ENCODE measurements at places on chromosomes 2 and 18.
A peak's percentile ranks its signal among the peaks of the same experiment; 100 is the strongest.

GRCh38 chr2:197713271-197713670, 8.1 kb downstream of the MARS2 start:
- no peak for DNase-seq

GRCh38 chr2:122261911-122262310, 506.5 kb downstream of the TSN start:
- DNase-seq = no peak

GRCh38 chr2:98164256-98164655, 77.3 kb downstream of the VWA3B start:
- no peak for DNase-seq

DNA sequence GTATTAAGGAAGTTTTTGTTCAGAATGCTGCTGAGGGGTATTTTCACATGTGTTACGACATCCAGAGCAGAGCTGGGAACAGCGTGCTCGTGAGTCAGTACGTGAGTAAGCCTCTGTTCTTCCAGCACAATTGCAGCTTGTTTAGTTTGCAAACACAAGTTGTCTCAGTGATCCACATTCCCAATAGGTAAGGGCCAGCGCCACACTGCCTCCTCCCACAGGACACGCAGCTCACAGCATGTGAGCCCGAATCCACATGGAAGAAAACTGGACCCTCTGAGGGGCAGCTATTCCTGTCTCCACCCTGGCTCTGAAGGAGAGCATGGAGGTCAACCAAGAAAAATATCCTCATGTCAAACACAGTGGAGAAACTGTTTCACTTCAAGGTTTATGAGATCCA, 173.9 kb upstream of the PID1 start:
- DNase-seq = peak; percentile 41

- DNase-seq = no peak
Observed at GRCh38 chr18:2908166-2908945, 61.5 kb downstream of the EMILIN2 start.

- no peak for DNase-seq
Observed at GRCh38 chr2:68784915-68785314, 50.3 kb downstream of the ARHGAP25 start.

DNA sequence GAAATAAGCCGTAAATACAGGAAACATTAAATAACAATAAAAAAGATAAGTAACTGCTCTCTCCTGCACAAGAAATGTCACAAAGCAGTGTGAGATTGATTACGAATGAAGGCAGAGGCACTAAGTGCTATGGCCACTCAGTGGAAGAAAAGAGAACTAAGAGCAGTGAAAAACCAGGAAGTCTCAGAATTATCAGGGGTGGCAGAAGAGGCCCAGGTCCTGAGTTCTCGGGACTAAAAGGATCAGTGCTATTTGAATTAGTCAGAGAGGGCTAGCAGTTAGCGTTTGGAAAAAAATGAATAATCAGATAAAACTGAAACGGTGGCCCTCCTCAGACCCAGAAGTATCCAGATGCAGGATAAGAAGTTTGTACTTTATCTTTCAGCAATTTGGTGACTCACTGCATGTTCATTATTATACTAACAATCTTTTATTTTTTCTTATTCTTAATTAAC, 367.1 kb downstream of the ZEB2 start:
- DNase-seq = no peak

DNA sequence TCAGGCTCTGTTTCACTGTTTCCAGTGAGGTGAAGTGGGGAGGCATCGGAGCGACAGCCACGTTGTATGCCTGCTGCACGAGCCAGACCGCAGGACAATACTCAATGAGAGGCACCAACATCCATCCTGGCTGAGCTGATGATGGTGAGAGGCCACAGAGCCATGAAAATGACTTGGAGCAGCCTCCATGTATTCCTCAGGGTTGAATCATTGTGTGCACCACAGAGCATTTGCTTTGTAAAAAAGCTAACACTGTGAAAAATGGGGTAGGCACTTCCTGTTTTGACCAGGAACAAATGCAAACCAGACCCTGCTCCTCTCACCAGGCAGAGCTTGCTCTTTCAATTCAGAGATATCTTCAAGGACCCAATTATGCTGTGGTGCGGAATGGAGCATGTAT, 87.2 kb downstream of the LPIN1 start:
- DNase-seq = no peak

GRCh38 chr18:31513189-31513935, 15.4 kb downstream of the DSG2 start:
- DNase-seq = no peak

GRCh38 chr2:56244911-56245530, 61.2 kb downstream of the CCDC85A start:
- DNase-seq = no peak

GRCh38 chr2:96955762-96956161, 30.6 kb downstream of the FAM178B start:
- DNase-seq = no peak

DNA sequence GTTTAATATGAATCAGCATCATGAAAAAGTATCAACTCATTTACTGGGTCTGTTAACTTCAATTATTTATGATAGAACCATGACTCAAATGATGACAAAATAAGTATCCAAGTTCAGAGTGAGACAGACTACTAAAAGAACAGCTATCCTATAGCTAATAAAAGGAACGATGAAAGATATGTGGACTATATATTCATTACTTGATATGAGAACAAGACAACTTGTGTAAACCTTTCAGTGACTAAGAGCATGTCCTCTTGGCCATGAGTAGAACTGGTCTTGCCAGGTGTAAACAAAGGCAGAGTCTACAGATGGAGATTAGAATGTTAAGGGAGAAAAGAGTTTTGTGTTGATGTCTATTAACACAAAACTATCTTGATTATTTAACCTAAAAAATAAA, 360.4 kb upstream of the ZC3H15 start:
- DNase-seq = no peak

DNA sequence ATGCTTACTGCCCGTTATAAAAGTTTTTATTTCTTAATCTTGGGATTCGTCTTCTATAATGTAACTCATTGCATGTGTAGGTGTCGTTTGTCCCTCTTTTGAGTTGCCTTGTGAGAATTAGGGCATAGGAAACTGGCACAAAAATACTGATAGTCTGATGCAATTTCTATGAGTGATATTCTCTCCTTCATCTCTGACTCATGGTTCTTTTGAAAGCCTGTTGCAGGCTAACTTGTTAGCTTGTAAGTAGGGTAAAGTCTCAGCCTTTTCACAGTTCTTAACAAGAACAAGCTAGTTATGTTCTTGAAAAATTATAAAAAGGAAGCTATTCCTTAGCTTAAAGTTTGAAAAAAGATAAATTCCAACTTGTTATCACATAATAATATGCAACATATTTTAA, 1085.4 kb upstream of the NRXN1 start:
- no peak for DNase-seq

DNA sequence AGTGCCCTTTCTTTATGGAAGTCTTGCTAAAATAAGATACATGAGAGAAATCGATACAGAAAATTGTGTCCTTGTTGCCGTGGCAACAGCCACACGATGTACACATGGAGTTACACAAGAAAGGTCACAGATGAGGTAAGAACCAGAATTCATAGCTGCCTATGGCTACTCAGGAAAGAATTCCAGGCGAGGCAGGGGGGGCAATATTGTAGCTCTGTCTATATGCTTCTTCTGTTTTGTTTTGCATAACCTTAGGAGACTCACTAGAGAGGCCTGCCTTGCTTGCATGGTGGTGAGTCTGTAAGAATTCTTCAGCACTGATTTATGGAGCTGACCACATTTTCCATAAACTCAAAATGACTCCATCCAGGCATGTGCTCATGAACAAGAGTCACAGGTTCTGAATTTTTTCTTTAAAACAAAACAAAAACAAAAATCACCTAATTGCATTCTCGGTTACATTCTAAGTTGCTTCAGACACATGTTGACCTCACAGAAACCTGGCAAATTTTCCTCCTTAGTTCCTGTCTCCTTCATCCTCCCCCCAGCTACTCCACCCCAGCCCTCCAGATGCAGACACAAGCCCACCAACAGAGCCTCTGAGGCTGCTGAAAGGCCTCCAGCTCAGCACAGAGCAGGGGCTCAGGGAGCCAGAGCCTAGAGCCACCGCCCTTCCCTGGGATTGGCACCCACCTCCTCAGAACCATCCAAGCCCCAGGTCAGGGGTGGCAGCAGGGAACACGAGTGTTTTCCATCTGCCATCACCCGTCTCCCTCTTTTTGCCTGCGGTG, 183.5 kb downstream of the ANTXR1 start:
- DNase-seq = no peak

GRCh38 chr2:232386490-232386739, 7.9 kb downstream of the ALPP start:
- no peak for DNase-seq

GRCh38 chr2:15858466-15858865, 81.9 kb upstream of the MYCN start:
- DNase-seq = no peak

- DNase-seq = no peak
Observed at GRCh38 chr2:157345647-157346389, 20.2 kb upstream of the ERMN start.

DNA sequence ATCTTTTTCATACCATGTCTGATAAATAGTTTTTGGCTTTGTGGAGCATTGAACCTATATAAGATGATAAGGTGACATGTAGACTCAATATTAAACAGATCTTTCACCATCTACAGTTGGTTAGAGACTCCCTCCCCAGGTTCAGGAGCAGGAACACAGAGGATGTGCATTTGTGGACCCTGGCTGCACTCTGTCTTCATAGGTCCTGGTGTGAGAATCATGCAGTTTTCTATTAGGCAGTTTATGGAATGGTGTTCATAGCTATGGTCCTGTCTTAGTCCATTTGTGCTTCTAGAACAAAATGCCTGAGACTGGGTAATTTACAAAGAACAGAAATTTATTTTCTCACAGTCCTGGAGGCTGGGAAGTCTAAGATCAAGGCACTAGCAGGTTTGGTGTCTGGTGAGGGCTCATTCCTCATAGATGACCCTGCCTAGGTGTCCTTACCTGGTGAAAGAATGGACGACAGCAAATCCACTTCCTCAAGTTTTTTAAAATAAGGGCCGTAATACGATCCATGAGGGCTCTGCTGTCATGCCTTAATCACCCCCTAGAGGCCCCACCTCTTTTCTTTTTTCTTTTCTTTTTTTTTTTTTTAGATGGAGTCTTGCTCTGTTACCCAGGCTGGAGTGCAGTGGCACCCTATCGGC, 35.3 kb upstream of the FAM98A start:
- DNase-seq = no peak

- DNase-seq = no peak
Observed at GRCh38 chr2:65231121-65231520, 3.5 kb downstream of the ACTR2 start.

DNA sequence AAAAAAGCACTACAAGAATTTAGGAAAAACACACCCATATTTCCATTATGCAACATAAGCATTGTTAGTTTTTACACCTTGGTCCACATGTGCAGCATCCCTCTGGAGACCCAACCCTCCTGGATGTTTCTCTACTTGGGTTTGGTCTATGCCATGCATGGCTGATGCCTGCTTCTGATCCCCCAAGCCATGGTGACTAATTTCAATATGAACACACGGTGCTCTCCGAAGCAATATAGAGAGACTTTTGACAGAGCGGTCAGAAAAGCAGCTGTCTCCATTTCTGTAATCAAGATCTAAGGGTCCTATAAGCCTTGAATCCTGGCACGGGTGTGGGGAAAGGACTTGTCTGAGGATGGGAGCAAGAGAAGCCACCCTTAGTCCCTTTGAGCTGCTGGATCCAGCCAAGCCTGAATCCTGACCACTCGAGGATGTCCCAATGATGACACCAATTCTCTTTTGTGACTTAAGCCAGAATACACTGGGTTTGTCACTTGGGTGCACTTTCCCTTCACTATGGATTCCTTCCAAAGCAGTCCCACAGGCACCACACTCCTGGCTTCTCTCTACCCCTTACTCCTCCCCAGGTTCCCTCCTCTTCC, 91.5 kb downstream of the ACTR2 start:
- DNase-seq = no peak

- no peak for DNase-seq
Observed at GRCh38 chr18:63409301-63409700, 13.0 kb downstream of the VPS4B start.

GRCh38 chr2:172293952-172294351, 133.4 kb upstream of the ITGA6 start:
- DNase-seq = peak; percentile 42

GRCh38 chr18:4060427-4061281, 394.5 kb downstream of the DLGAP1 start:
- DNase-seq = no peak

DNA sequence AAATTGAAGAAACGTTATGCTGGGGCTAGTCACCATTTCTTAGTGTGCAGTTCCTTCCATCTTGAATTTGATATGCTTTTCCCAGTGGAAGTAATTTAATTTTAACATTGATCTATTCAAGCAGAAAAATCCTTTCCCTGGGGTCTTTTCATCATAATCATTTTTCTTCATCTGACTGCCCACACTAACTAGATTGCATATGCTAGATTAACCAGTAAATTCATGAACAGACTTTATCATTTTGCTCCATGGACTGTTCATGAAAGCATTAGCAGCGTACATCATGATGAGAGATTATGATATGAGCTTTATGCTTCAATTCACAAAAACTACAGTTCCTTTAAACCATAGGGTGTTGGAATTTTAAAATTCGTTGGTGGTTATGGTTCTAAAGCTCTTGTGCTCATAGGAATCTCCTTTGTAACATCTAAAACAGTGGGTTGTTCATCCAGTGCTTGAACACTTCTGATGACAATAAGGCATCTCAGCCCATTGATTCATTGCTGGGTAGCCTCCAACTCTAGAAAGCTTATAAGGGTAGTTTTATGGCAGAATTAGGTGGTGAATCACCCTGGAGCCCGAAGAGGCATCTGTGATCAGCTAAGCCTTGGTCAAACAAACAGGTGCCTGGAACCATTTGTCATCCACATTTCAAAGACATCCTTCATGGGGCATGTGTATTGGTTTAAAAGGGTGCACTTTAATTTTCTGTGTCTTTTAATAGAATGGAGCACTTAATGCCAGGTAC, 77.2 kb upstream of the NDUFV2 start:
- DNase-seq = no peak

DNA sequence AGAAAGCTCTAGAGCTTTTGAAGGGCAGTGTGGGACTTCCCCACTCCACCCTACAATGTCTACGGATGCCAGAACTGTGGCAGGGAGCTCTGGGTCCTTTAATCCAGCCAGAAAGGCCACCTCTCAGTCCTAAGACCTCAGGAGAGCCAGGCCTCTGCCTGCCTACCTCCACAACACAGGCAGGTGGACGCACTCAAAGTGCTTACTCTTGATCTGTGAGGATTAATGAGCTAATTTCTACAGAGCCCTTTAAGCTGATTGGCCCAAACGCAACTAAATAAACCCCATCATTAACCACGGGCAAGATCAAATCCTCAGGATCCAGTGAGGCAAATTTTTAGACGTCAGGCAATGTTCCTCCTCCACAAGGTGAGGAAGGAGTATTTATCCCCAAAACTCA, 8.1 kb downstream of the STK39 start:
- DNase-seq = no peak

Data from left ventricle myocardium inferior (tissue), 1 donor.